Cardiac septum (tissue), 1 donor: ENCODE measurements at places on chromosomes 1 and 21.

GRCh38 chr1:231053493-231054162, 13.6 kb upstream of the FAM89A start:
- DNase-seq: no peak

DNA sequence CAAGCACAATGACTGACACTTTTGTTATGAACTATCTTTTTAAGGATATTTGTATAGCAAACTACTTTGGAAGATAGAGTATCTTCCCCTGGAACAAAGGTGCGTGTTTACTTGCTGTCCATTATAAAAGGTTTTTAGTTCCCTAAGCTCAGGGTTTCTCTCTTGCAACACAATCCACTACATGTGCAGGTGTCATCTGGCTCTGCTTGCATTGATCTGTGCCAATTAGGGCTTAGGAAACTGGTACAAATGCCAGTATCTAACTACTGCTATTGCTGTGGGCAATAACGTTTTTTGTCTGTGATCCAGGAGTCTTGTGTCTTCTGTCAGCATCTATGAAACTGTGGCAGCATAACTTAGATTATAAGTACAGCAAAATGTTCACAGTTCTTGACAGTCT, 68.3 kb upstream of the ABCD3 start:
- DNase-seq: no peak

GRCh38 chr21:14687268-14687625, 141.1 kb upstream of the SAMSN1 start:
- no peak for DNase-seq

DNA sequence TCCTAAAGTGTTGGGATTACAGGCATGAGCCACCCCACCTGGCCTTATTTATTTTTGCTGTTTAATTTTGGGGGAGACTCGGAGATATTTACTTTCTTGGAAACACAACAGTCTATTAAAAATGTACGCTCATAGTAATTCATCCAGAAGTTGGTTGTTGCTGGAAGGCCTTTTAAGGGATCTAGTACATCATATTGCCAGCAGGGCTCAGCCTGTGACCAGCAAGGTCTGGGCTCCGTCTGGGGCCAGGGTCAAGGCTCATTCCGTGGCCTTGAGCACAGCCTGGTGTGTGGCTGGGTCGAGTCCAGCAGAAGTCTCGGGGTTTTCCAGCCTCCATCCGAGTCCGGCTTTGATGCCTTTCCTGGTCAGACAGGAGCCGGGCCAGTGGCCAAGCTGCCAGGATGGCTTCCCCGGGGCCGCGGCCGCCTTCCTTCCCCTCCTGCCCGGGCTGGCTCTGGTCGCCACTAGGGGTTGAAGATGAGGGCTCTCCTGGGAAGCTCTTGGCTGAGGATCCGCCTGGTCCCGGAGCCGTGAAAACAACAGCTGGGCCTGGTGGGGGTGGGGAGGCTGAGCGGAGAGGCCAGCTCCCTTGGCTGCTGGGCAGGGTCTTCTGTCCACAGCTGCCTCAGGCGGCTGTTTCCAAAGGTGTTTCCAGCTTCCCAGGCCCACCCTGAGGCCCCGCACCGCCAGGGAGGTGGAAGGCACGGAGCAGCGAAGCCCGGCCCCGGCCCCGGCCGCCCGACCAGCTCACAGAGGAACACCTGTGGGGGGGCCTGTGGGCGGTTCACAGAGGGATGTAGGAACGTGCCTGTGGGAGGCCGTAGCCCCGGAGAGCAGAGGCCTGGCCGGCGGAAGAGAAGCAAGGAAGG, 5.1 kb upstream of the VWA1 start:
- DNase-seq: peak; percentile 83

GRCh38 chr1:16009678-16010077, 5.6 kb downstream of the SRARP start:
- DNase-seq: no peak

DNA sequence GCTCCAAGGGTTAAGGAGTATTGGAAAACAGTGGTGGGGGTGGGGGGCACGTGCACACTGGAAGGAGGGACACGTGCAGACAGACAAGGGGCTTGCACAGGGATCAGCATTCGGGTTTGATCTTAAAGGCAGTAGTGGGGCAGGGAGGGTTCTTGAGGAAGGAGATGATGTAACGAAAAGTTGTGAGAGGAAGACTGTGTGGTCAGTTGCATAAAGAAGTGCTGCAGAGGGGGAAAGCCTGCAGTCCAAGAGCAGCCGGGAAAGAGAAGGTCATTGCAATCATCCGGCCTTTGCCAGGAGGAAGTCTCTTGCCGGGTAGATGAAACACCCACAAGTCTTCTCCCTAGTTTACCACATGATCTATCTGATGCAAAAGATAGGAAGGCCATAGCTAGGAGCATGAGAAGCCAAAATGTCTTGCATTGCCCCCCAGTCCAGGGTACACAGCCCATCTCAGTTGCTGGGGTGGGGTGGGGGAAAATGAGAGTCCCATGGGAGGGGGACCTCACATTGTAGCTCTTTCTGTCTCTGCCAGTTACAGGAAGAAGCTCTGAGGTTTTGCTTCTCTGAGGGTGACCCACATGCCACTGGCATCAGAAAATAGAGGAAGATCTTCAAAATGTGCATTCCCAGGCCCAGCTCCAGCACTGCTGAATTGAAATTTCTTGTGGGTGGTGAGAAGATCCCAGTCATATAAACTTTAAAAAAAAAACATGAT, 202.5 kb upstream of the RAB4A start:
- peak; percentile 85 for DNase-seq

GRCh38 chr1:157278383-157279137, 140.4 kb upstream of the ETV3 start:
- no peak for DNase-seq

- no peak for DNase-seq
Observed at GRCh38 chr1:32540605-32541004, 1.4 kb downstream of the ZBTB8A start.

- DNase-seq: no peak
Observed at GRCh38 chr1:82994616-82995263, 1004.2 kb downstream of the TTLL7 start.

DNA sequence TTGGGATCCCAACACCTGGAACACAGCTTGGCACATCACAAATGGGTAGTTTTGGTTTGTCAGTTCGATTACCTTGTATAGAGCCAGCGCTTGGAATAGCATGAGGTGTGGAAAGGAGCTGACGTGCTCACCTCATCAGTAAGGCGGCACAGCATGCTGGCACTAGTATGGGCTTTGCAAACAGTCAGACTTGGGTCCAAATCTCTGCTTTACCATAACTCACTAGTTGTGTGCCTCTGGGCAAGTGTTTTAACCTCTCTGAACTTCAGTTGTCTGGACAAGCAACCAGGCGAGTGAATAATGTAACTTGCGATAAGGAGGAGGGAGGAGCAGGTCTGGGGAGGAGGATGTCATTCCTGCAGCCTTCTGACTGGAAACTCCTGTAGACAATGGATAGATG, 26.3 kb upstream of the NEK2 start:
- no peak for DNase-seq

GRCh38 chr1:164480285-164480907, 78.6 kb upstream of the PBX1 start:
- no peak for DNase-seq

DNA sequence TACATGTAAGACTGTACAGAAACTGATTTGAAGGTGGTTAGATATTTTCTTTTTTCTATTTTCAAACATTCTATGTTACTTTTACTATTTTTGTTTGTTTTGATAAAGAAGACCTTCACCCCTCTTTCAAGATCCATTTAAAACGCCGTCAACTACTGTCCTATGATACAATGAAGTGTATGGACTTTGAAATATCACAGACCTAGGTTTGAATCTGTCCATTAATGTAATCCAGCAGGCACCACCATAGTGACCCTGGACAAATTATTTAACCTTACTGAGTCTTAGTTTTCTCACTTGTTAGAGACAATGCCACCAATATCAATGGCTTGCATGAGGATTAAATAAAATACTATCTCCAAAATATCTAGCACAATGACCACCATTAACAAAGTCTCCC, 2.0 kb downstream of the FRRS1 start:
- no peak for DNase-seq
